IgD-negative memory B cell (primary cell): ENCODE measurements at places on chromosomes 4 and X. TPM values are rescaled to one million over a fixed set of nuclear protein-coding genes. Genes with fewer than 3 reads are reported as not detected.

The APLN gene
- polyA plus RNA-seq: not detected

The DUX4 gene
- not detected for polyA plus RNA-seq

The TFDP3 gene
- polyA plus RNA-seq: not detected

The UGT2B17 gene
- 3.6 TPM for polyA plus RNA-seq

The TMEM255A gene
- 0.33 TPM for polyA plus RNA-seq

The SYTL5 gene
- polyA plus RNA-seq: not detected

The DCAF4L1 gene
- polyA plus RNA-seq: not detected

The UGT2B7 gene
- not detected for polyA plus RNA-seq

The HTR2C gene
- polyA plus RNA-seq: not detected

The CYTL1 gene
- not detected for polyA plus RNA-seq

The NHS gene
- not detected for polyA plus RNA-seq
